AG04449 (cell line): ENCODE measurements at places on chromosomes 4 and X.

- DNase-seq, result peak; percentile 5
Measured at GRCh38 chrX:21479695-21480270, 105.6 kb downstream of the CNKSR2 start.

DNA sequence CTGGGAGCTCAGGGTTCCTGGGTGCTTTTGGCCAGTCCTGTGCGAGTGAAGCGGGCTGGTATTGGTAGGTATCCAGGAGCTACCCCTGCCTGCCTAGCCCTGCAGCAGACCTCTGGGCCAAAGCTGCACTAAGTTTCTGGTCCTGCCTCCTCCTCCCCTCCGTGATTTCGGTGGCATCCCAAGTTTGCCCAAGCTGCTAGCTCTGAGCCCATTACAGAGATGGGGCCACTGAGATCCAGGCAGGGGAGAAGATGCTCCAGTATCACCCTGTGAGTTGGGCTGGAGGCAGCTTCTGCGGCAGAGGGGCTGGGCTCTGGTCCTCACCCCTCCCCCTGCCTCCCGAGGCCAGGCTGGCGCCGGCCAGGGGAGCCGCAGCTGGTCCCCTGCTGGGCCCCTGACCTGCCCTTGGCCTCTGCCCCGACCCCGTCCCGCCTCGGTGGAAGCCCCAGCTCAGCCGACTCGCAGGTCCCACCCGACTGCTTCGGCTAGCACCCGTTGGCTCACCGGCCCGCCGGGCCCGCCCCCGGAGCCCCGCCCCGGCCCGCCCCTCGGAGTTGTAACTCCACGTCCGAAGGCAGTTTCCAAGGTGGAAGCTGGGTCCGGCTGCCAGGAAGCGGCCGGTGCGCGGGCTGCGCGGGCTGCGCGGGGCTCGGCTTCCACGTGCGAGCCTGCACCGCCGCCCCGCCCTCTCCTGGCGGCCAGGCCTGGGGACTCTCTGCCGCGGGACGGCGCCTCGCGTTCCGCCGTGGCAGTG is at the start of gene DUSP9:
Gene DUSP9 (plus strand): TSS at position 584 of the 754 bp plus-strand sequence. CDS start 751 bp downstream, outside the sequence.
- DNase-seq, result no peak

DNA sequence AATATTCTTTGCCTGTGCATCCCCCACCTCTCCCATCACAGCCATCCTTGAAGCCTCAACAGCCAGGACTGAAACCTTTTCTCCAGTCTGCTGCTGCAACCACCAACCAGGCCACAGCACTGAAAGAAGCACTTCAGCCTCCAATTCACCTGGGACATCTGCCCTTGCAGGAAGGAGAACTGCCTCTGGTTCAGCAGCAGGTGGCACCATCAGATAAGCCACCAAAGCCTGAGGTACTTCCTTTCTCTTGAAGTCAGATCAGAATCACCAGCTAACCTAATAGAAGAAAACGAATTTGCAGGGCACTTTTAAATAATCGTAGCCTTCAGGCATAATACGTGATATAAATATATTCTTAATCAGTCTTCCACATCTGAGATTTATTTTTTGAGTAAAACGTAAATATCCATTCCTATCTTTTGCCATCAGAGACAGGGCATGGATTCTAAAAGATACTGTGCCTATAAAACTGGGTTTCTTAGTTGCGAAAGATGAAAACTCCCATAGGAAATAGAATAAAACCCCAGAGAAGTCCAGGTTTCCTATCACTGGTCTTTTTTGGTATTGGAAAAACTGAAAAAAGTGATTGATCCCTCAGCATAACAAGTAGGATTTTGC is 9.5 kb downstream of the AMBN start:
- peak; percentile 26 for DNase-seq

- peak; percentile 7 for DNase-seq
Measured at GRCh38 chrX:64975989-64976672, at the start of gene ZC4H2. ZC4H2 (minus strand) TSS chrX:64976450; CDS start chrX:64976377, 73 bp downstream.

GRCh38 chrX:42219231-42219630 is 295.9 kb upstream of the CASK start:
- DNase-seq, result no peak

DNA sequence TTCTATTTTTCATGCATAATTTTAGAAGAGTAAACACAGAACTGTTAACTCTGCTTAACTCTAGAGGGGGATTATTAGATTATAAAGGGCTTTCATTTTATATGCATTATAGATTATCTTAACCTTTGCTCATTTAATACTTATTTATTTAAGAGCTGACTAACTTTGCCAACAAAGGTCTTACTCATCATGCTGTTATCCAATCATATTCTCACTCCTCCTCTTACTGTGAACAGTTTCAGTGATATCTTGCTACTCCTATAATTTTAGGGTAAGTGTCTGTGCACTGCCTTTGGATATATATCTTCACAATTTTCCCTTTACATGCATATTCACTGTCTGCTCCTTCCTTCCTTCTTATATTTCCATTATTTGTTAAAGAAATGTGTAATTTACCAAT is 1814.9 kb downstream of the STIM2 start:
- DNase-seq, result no peak

DNA sequence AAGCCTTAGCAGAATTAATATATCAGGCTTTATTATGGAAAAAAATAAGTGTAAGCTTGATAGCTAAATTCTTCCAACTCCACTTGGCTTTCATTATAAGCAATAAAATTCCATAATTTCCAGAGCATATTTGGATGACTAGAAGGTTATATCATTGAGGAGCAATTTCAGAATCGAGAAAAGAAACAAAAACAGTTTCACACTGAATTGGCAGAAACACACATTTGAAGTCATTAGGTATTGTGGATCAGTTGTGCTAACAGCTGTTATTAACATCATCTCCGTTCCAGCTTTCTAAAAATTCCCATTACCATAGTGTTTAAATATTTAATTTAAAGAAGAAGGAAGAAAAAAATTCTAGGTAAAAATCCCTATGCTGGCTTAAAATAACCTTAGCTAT is 92.6 kb downstream of the ANTXR2 start:
- no peak for DNase-seq

DNA sequence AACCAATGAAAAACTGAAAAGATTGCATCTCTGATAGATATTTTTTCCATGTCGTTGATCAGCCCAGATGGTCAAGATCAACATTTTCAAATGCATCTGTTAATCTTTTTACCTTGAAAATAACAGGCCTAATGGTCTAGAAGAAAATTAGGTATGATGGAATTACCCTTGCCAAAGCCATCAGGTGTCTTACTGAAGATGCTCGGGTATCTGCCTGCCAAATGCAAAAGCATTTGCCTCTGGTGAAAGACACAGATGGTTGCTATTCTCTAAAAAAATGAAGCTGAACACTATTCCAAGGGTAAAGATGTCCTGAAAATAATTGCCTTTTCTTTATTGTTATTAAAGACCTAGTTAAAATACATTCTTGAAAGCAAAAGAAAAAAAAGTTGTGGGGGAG is 126.0 kb downstream of the FNIP2 start:
- DNase-seq, result no peak

DNA sequence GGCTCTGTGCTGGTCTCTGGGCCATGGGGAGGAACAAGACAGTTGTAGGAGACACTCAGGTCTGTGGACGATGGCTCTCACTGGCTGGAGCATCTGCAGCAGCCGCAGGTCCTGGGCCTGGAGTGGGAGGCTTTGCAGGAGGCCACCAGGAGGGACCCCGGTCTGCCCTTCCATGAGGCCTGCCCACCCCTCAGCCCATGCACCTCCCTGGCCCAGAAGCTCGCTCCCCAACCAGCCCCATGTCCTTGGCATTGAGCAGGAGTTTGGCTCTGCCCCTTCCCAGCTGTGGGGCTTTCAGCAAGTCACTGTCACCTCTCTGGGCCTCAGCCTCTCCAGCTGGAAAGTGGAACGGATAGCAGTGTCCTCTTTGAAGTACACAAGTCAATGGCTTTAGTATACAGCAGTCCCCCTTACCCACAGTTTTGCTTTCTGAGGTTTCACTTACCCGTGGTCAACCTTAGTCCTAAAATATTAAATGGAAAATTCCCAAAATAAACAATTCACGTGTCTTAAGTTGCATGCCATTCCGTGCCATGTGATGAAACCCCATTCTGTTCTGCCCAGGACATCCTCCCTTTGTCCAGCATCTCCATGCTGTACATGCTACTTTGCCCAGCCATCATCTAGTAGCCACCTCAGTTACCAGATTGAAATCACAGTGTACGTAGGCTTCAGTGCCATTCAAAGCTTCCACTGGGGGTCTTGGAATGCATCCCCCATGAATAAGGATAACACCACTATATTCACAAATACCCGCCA is 104.0 kb downstream of the CPZ start:
- no peak for DNase-seq

DNA sequence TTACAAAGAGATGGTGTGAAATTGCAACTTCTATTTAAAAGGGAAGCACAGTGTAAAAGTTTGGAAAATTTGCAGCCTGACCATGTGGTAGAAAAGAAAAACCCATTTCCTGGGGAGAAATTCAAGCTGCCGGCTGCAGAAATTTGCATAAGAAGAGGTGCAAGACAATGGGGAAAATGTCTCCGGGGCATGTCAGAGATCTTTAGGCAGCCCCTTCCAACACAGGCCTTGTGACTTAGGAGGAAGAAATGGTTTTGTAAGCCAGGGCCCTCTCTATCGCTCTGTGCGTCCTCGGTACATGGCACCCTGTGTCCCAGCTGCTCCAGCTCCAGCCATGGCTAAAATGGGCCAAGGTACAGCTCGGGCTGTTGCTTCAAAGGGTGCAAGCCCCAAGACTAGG is 40.4 kb downstream of the CCDC158 start:
- no peak for DNase-seq

GRCh38 chr4:10981096-10981495 is 296.5 kb upstream of the CLNK start:
- no peak for DNase-seq

GRCh38 chr4:38169524-38169923 is 209.3 kb downstream of the PTTG2 start:
- DNase-seq, result no peak

DNA sequence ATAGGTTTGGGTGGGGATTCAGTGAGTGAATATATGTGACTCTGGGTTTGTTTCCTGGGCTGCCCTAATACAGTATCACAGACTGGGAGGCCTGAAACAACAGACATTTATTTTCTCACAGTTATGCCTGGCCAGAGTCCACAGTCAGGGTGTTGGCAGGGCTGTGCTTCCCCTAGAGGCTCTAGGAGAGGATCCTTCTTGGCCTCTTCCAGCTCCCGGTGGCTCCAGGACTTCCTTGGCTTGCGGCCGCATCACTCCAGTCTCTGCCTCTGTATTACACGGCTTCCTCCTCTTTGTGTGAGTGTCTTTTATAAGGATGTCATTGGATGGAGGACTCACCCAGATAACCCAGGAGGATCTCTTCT is 5.2 kb upstream of the JAKMIP1 start:
- DNase-seq, result no peak

- DNase-seq, result no peak
Measured at GRCh38 chr4:23483320-23483960, 406.4 kb downstream of the PPARGC1A start.

- DNase-seq, result no peak
Measured at GRCh38 chrX:139327355-139327754, 203.2 kb upstream of the F9 start.

DNA sequence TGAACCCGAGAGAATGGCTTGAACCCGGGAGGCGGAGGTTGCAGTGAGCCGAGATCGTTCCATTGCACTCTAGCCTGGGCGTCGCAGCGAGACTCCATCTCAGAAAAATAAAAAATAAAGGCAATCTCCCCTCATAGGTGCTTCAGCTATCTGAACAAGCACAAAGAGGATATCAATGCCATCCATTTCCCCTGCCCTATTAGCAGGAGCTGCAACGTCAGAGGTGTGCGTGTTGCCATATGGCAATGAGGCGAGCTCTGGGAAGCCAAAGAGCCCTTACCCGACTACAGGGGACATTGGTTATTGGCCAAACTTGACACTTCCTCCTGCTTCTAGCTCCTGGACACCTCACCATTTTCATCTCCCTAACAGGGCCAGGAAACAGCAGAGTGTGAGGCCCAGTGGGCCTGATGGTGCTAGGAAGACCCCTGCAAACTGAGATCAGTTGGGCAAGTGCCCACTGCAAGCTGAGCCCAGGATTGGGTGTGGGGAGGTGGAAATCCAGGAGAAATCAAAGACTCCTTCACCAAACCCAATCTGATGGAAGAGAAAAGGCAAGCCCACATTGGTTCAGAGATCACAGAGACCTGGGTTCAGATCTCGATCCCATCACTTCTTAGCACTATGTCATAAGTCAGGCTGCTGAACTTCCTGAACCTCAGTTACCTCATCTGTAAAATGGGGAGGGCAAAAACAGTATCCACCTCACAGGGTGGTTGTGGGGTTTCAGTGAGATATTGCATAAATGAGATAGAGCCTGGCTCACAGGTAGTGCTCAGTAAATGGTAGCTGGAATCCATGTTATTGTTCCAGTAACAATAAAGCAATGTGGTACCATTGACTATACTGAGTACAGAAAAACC is 21.2 kb downstream of the SLC25A5 start:
- no peak for DNase-seq

GRCh38 chr4:105933083-105933482 is 37.8 kb downstream of the NPNT start:
- no peak for DNase-seq

- no peak for DNase-seq
Measured at GRCh38 chr4:121189326-121190215, 25.4 kb upstream of the TNIP3 start.

DNA sequence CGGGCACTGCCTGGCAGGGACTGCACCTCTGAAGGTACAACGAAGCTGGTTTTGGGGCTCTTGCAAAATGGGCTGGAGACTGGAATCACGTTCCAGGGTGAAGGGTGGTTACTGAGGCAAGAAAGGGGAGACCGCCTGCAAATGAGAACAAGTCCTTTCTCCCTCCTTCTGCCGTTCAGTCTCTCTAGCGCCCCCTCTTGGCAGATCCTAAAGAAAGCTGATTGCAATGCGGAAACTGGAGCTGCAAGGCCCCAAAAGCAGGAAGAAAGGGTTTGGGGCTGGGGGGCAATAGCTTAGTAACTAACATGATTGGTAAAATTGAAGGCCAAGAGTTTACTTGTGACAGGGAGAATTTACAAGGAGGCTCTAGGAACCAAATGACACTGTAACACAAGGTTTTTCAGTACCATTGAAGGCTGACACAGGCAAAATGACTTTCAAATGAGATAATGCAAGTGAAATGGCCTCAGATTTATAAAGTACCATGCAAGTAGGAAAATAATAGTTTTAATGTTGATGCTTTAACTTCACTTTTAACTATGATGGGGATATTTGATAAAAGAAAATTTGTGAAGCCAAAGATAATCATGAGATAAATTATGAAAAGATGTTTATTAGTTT is 222.7 kb upstream of the HAND2 start:
- DNase-seq, result no peak

- DNase-seq, result no peak
Measured at GRCh38 chr4:63459329-63459728, 949.9 kb downstream of the TECRL start.

DNA sequence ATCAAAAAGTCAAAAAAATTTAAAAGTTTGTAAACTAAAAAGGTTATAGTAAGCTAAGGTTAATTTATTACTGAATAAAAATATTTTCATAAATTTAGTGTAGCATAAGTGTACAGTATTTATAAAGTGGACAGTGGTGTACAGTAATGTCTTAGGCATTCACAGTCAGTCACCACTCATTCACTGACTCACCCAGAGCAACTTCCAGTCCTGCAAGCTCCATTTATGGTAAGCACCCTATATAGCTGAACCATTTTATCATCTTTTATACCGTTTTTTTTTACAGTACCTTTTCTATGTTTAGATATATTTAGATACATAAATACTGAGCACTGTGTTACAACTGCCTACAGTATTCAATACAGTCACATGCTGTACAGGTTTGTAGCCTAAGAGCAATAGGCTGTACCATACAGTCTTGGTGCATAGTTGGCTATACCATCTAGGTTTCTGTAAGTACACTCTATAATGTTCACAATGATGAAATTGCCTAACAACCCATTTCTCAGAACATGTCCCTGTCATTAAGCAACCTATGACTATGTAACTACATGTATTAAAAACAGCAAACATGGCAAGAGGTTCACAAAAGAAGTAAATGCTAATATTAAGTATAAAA is 18.6 kb downstream of the ACSL4 start:
- peak; percentile 51 for DNase-seq

- DNase-seq, result no peak
Measured at GRCh38 chrX:67612231-67612630, 68.4 kb downstream of the AR start.
